ENCODE measurements at places on chromosomes 12 and 14.

- H3K27me3 ChIP-seq: peaks cover 2% of the 10 kb centered on the region
- H3K27ac ChIP-seq: no peak overlapping the region
- DNase-seq: no peak
- H3K4me3 ChIP-seq: no peak overlapping the region
- no peaks in the 10 kb centered on the region for H3K36me3 ChIP-seq
Measured at GRCh38 chr12:115172521-115172920, 488.5 kb upstream of the TBX3 start.

GRCh38 chr14:88950069-88950468 lies 125.6 kb downstream of the TTC8 start:
- no peaks in the 10 kb centered on the region for H3K36me3 ChIP-seq
- no peaks in the 10 kb centered on the region for H3K4me1 ChIP-seq
- H3K27ac ChIP-seq: no peak overlapping the region
- no peak overlapping the region for H3K4me3 ChIP-seq

- peaks cover 15% of the 10 kb centered on the region for H3K36me3 ChIP-seq
- no peak overlapping the region for H3K27ac ChIP-seq
- no peaks in the 10 kb centered on the region for H3K4me1 ChIP-seq
- DNase-seq: no peak
- H3K4me3 ChIP-seq: no peak overlapping the region
Measured at GRCh38 chr14:105138551-105139111, 29.9 kb downstream of the JAG2 start.

GRCh38 chr14:26605602-26606001 lies 7.8 kb upstream of the NOVA1 start:
- no peaks in the 10 kb centered on the region for H3K4me1 ChIP-seq
- no peak for DNase-seq
- H3K4me3 ChIP-seq: no peak overlapping the region
- H3K36me3 ChIP-seq: no peaks in the 10 kb centered on the region
- H3K27me3 ChIP-seq: no peaks in the 10 kb centered on the region
- H3K27ac ChIP-seq: no peak overlapping the region

GRCh38 chr12:67558775-67559174 lies 89.8 kb upstream of the DYRK2 start:
- DNase-seq: no peak
- no peaks in the 10 kb centered on the region for H3K36me3 ChIP-seq
- no peak overlapping the region for H3K27ac ChIP-seq
- no peak overlapping the region for H3K4me3 ChIP-seq

- no peaks in the 10 kb centered on the region for H3K27me3 ChIP-seq
- H3K4me1 ChIP-seq: peaks cover 16% of the 10 kb centered on the region
- DNase-seq: no peak
- H3K27ac ChIP-seq: peak overlapping the region; percentile 36
Measured at GRCh38 chr12:104486943-104487819, 30.4 kb downstream of the CHST11 start.

DNA sequence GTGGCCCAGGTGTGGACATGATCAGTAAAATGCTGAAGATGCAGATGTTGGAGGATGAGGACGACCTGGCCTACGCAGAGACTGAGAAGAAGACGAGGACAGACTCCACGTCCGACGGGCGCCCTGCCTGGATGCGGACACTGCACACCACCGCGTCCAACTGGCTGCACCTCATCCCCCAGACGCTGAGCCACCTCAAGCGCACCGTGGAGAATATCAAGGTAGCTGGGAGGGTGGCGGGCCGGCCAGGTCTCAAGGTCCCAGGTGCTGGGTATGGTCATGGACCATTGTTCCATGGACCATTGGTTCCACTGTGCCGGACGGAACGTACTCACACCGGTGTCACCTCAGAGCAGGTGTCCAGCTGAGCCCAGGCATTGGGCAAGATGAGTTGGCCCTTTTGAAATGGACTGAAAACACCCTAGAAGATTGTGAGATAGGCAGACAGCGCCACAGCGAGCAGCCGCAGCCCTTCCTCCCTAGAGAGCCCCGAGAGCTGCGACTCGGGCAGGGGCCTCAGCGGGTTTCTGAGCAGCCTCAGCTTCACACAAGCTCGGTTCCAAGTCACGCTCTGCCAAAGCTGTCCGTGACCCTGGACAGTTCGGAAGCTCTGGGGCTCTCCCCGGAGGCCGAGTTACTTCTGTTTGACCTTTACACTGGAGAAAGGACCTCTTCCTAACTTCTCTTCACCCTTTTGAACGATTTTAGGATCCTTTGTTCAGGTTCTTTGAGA lies 38.9 kb downstream of the HSP90AA1 start:
- no peak overlapping the region for H3K27ac ChIP-seq
- no peaks in the 10 kb centered on the region for H3K27me3 ChIP-seq
- no peak overlapping the region for H3K4me3 ChIP-seq

DNA sequence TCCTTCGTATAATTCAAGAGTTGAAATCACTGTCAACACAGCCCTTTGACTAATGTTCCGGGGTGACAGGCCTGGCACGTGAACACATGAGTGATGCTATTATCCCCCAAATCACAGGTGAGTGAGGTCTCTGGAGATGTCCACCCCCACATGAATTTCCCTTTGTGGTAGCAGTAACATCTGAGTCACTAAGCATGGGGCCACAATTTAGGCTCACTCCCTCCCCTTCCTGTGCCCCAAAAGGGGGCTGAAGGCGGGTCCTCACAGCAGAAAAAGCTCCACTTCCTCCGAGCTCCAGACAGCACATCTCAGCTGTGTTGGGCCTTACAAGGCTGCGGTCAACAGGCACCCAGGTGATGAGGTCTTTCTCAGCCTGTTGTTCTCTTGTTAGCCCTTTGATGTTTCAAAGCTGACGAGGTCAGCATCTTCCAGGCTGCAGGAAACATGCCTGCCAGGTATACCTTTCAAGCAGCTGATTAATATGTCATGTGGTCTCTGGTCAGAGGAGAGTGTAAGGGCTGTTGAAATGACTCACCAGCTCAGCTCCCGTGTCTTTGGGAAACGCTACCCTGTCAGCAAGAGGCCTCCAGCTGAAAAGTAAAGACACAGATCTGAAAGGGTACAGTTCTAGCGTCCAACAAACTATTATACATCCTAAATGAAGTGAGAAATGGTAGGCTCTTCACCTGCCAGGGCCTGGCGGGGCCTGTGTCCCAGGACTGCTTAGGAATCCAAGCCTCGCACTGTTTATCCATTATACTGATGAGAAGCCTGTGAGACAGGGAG lies 107.3 kb downstream of the ZFP36L1 start:
- H3K4me3 ChIP-seq: no peak overlapping the region
- H3K27ac ChIP-seq: peak overlapping the region; percentile 25
- no peak for DNase-seq
- H3K4me1 ChIP-seq: peaks cover 23% of the 10 kb centered on the region
- H3K27me3 ChIP-seq: no peaks in the 10 kb centered on the region

DNA sequence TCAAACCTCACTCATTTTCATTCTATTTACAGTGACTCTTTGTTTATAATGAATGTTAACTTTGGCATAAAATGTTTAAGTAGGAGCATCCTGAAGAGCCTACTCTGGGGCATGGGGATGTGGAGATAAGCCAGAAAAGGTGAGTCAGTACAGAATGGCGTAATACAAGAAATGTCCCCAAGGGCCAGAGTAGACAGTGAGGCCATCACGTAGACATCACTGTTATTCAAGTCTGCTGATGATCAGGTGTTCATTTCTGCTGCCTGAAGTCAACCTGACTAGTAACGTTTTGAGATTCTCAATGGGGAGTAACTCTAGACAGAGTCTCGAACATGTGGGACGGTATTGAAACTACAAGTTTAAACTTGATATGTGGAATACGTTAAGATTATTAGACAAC lies 47.6 kb upstream of the PKP2 start:
- no peak overlapping the region for H3K27ac ChIP-seq
- no peak for DNase-seq
- no peaks in the 10 kb centered on the region for H3K4me1 ChIP-seq
- H3K36me3 ChIP-seq: no peaks in the 10 kb centered on the region
- H3K27me3 ChIP-seq: no peaks in the 10 kb centered on the region

DNA sequence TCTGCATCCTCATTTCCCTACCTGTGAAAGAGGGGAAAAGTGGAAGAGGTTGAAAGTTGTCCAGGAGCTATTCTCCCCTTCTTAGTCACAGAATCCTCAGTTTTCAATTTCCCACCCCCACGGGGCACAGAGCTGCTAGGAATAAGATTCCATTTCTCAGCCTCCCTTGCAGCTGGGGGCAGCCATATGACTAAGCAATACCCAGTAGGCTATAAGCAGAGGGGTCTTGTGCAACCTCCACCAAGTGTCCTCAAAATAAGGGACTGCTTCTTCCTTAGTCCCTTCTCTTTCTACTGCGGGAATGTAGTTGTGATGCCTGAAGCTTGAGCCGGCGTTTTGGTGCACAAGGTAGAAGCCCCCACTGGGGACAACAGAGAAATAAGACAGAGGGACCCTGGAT lies 40.9 kb downstream of the VWF start:
- DNase-seq: no peak
- peaks cover 99% of the 10 kb centered on the region for H3K4me1 ChIP-seq
- H3K27ac ChIP-seq: peak overlapping the region; percentile 32
- H3K36me3 ChIP-seq: peaks cover 9% of the 10 kb centered on the region
- no peak overlapping the region for H3K4me3 ChIP-seq

DNA sequence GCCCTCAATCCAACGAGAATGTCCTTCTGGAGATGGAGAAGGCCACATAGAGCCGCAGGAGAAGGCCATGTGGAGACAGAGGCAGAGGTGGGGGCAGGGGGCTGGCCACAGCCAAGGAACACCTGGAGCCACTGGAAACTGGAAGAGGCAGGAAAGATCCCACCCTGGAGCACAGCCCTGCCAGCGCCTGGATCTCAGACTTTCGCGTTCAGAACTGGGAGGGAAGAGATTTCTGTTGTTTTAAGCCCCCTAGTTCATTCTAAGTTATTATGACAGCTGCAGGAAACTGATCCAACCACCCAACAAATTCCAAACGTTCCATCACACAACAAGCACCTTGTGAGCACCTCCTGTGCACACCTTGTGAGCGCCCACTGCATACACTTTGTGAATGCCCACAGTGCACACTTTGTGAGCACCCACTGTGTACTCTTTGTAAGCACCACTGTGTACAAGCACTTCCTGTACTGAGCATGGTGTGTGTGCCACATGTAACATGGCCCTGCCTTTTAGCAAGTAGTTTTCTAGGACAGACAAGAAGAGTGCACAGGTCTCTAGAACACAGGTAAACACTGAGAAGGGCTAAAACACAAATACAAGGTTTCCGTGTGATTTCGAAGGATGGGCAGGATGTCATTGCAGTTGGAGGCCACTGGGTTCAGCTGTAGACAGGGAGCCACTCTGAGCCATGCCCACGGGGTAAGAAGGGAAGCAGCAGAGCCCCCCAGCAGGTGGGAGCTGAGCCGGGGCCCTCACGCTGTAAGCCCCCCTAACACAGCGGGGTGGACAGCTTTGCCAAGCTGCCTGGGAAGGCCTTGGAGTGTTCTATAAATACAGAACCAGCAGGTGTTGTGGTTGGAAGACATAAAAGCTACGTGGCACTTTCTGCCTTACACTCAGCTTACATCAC lies 15.4 kb downstream of the RIMBP2 start:
- peaks cover 31% of the 10 kb centered on the region for H3K27me3 ChIP-seq
- DNase-seq: no peak
- H3K36me3 ChIP-seq: no peaks in the 10 kb centered on the region
- H3K27ac ChIP-seq: no peak overlapping the region

Data from heart right ventricle (tissue), 16 donors.